Activated CD4-positive, CD25-positive, alpha-beta regulatory T cell (primary cell): ENCODE measurements at places on chromosomes 4 and X.

DNA sequence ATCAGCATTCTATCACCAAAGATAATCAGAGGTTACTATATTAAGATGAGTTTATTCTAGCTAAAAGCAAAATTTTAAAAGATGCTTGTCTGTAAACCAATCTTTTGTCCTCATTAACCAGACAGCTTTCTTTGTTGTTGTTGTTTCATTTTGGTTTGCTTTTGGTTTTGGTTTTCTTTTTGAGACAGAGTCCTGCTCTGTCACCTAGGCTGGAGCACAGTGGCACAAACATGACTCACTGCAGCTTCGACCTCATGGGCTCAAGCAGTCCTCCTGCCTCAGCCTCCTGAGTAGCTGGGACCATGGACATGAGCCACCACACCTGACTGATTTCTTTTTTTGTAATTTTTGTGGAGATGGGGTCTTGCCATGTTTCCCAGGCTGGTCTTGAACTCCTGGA lies 102.9 kb downstream of the COX18 start:
- DNase-seq = no peak

DNA sequence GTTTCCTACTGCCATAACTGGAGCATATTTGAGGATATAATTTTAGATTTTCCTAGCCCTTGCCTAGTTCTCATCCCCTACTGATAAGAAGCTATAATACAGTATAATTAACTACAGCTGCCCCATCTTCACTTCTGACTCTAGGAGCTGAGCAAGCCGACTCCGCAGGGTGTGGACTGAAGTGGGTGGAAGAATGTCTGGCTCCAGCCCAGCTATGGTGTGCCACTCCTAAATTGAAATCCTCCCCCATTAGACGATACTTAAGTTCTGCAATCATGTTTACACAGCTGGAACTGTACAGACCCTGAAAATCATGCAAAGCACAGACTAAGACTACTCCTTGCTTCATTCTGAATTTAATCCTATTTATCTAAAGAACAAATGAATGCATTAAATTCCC lies 93.1 kb downstream of the PCDH19 start:
- DNase-seq = no peak

DNA sequence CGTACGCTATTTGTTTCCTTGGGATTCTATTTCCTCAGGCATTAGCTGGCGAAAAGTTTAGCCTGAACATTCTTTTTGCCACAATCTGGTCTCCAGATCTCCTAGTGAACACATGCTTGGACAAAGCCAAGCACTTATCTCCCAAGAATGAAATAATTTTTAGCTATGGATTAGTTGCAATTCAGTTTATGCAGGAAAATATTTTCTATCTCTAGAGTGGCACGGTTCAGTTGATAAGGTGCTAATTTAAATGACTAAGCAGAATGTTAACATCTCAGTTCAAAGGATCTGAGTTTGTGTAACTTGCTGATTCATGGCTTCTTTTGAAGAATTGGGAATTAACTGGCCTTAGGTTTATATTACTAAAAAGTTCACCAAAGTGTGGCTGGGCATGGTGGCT lies 58.1 kb upstream of the JADE1 start:
- no peak for DNase-seq

- no peak for DNase-seq
These were observed 172.4 kb upstream of the MXRA5 start for GRCh38 chrX:3518870-3519269.

- DNase-seq = no peak
These were observed 16.4 kb downstream of the ZNF732 start for GRCh38 chr4:288891-289290.

DNA sequence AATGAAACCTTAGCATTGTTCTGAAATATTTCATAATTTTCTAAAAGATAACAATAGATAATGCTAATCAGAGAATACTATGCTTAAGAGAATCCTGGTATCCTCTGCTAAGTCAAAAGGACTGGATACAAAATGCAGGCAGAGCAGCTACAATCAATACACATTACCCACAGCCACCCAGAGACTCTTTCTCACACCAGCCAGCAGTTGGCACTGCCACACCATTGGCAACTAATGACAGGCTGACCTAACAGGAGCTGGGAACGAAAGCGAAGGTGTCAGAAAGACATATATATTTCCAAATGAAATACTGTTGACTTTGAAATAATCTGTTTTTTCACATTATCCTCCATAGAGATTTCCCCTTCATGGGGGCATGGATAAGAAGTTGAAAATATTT lies 122.6 kb upstream of the PLAC1 start:
- no peak for DNase-seq

DNA sequence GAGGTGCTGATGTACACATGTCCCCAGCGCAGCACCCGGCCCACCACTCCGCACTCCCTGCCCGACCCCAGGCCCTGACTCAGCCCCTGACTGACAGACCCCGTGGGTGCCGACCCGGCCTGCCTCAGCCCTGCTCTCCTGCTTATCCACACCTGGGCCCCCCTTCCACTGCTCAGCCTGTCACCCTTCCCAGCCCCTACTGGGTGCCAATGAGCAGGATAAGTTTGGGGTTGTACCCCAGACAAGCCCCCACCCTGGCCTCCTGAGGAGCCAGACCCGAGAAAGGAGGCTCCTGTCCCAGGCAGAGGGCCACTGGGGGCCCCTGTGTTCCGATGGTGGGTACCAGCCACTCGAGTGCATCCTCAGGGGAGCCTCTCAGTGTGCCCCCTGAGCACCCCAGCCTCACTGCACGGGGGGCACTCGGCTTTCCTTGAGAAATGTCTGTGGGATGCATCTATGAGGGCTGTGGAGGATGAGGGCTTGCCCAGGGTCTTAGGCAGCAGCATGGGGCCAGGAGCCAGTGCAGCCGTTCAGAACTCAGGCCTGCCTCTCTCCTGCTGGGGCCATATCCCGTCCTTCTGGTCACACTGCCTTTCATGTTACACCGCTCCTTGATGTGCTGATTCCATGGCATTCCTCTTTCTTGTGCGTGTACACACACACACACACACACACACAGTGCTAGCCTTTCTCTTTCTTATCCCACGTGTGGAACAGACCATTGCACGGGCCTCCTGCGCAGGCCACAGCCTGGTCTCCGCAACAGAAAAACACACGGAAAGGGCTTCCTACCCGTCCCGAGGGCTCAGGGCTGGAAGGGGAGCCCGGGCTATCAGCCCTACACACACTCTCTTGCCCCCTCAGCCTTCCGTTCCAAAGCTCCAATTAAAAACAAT lies 220.1 kb upstream of the PSAPL1 start:
- DNase-seq = no peak

DNA sequence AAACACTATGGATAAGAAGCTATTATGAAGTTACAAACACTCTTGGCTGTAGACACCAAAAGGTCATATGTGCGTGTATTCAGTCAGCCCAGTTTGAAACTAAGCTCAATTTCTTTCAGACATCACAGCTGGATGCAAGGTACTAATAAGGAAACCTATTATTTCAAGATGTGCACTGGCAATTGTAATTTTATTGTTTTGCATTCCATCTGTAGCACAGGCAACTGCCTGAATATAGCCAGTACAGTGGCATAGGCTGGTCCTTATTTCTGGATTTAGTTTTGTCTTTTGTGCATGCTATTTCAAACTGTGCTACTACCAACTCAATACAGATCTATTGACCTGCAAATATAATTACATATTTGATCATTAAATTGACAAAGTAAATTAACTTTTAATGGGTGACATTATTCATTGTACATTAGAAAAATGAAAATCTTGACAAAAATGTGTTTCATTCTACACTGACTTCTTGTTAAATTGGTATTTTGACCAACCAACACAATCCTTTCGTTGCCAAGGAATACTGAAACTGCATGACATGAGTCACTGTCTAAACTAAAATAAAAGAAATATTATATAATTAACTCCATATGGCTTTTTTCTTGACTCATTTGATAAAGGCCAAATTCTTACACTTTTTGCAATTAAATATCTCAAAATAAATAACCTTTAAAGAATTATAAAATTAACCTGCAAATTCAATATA lies 594.3 kb upstream of the ADGRL3 start:
- no peak for DNase-seq

DNA sequence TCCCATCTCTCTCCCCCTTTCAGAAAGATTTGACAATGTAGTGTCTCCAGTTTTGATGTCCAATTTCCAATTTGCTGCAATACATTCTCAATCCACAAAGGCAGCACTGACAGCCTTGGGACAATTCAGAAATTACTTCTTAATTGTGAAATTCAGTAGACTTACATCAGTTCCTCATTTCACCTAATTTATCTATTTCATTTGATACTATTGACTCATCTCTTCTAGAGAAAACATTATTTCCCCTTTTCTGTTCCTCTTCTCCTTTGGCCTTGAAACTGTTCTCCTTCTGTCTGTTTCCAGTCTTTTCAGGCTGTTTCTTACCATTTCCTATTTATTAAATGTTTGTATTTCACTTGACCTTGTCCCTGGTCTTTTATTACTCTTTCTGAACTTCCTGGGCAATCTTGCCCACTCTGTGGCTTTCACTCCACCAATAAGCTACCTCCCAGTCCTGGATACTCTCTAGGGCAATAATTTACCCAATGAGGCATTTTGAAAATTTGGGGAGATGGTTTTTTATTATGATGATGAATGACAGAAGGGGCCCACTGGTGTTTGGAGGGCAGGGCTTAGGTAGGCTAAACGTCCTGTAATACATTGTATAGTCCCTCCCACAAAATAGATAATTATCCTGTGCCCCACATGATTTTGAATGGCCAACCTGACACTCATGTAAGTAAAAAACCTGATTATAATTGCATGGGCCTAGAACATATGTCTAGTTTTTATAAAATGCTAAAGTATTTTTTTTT lies 498.0 kb upstream of the BOD1L1 start:
- DNase-seq = no peak

- no peak for DNase-seq
These were observed 472.7 kb downstream of the IDS start for GRCh38 chrX:149032449-149032848.

DNA sequence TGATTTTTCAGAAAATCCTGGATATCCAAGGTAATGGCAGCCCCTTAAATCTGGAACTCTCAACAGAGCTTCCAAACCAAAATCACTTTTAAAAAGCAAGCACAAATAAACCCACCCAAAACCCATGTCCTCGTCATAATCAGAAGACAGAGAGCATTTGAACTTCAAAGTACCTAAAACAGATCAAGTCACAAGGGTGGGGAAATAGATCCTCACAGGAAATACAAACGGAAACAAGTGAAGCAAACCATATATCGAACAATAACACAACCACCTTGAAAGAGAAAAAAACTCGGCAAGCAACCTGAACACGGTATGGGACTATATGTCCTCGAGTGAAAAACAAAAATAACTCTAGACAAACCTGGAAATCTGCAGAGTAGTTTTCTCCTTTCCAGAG lies 15.9 kb upstream of the CCNQ start:
- DNase-seq = no peak

GRCh38 chr4:138307319-138307718 lies 65.2 kb upstream of the SLC7A11 start:
- no peak for DNase-seq
